ENCODE measurements at places on chromosomes 4 and X.

DNA sequence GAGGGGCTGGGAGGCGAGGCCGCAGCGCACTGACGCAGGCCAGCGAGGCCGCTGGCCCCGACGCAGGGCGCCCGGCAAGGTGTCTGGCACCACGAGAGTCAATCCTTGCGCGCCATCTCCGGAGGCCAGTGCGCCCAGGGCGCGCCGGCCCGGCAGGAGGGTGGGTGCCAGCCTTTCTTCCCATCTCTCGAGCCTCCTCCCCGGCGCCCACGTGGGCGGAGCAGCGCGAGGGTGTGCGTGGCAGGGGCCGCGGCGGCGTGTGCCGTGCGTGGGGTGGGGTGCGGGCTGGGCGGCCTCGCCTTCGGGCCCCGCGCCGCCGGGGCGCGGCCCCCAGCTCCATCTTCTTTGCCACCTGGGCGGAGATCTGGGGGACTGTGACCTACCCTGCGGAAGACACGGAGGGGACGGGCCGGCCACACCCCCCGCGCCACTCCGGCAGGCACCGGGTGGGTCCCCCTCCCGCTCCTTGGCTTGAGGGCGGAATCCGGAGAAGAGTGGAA, 877 bp downstream of the JAKMIP1 start:
- peak; percentile 63 for DNase-seq

DNA sequence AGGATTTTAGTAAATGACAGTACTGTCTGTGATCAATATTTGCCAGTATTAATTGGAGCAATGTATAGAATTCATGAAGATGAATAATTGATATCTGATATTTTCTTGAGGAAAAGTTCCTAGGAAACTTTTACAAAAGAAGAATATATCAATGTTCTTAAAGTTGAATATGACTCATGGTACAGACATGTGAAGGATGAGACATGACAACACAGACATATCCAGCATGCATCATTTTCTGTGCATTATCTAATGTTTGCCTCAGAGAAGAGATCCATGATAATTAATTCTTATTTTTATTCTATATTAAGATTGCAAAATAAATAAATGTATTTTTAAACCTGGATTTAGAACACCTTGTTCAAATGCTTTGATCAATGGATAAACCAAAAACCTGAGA, 452.9 kb upstream of the EPHA5 start:
- DNase-seq, result no peak

GRCh38 chrX:135087867-135088266, 32.5 kb downstream of the ETDB start:
- no peak for DNase-seq

DNA sequence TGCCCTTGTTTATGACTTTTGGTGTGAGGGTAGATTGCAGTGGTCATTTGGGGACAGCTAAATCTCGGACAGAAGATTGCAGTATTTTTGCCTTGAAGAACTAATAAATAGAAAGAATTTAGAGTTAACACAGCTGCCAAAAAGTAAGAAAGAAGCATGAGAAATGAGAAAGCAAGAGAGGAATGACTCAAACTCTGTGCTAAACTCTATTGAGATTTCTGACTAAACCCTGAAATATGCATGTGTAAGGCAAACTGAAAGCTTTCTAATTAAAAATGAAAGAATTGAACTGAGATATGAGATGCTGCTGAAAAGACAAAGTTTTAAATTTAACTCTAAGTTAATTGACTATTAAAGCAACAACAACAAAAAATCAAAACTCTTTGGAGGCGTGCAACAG, 791.3 kb downstream of the RAB28 start:
- no peak for DNase-seq

DNA sequence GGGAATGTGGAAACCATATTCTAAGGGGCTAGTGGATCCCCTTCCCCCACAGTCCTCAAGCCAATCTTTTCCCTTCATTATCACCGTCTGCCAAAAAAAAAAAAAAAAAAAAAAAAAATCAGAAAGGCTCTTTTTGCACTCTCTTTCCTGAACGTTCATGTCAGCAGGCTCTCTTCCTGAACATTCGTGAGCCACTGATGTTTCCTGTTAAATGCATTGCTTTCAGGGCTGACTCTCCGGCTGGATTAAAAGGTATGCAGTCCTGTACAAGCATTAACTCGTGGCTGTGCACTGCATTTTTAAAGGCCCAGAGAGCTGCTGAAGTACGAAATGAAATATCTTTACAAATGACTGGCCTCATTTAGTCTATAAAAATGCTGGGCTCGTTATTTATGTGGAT, 34.0 kb upstream of the TSPAN5 start:
- no peak for DNase-seq

DNA sequence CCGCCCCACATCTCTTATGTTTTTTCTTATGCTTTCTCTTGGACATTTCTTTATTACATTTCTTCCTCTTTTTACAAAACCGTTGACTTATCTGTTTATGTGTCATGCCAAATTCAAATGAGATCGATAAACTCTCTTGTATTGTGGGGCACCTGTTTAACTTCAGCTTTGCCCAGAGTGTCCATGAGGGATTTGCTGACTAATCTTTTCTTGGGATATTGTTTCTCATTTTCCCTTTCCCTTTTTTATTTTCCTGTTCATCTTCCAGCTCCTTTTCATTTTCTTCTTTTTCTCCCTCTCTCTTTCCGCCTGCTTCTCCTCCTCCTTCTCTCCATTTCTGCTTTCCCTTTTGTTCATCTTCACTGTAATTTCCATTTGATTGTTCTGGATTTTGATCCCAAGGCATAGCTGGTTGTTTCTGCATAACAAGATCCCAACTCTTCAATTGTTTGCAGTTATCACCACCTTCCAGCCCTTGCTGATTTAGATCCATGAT, 10.7 kb downstream of the TIMM8A start:
- no peak for DNase-seq

DNA sequence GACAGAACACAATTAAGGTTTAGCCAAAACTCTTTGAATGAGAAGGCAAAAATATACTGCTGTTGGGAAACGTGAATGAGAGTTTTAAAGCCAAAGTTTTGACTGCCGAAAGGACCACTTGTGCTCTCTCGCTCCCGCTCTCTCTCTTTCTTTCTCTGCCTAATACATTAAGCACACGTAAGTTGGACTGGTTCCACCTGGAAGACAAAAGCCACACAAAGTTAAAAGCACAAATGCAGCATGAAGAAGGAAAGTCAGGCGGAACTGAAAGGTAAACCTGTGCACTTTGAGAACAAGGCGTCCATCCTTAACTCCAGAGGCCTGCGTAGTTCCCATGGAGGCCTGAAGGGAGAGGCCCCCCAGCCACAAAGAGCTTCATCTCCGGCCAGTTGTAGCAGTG, 1.9 kb downstream of the DCAF12L2 start:
- no peak for DNase-seq

GRCh38 chr4:98932539-98932938, 3.6 kb upstream of the EIF4E start:
- DNase-seq, result no peak

DNA sequence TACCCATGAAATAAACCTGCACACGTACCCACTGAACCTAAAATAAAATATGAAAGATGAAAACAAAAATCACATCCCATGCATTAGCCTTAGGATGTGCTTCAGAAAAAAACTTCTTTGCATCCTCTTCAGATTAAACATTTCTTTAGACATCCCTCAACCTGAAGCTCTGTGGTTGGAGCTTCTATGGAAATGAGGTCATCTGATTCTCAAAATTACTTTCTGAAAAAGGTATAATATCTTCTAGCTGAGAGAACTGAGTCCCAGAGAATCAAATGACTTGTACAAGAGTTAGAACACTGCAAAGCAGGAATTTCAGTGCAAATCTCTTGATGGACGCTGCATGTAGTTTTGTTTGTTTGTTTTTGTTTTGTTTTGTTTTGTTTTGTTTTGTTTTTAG, 19.1 kb upstream of the ANTXR2 start:
- no peak for DNase-seq

GRCh38 chr4:145554691-145555090, 64.5 kb upstream of the MMAA start:
- no peak for DNase-seq

DNA sequence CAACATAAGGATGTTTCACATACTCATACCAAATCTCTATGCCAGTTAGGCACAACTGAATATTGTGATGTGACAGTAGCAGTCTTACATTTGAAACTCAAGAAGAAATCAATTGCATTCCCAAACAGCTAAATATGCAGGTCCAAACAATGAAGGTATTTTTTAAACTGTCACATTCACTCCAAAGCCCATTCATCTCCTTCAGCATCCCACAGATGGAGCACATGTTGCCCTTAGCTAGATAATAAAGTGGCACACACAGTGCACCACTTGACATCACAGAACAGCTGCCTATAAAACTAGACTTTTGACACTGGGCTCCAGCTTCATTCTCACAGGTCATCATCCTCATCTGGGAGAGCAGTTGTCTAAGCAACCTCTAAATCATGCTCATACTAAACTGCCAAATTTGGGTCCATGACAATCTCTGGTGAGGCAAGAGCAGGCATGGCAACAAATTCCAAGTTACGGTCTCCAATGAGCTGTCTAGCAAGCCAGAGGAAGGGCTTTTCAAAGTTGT, 26.2 kb upstream of the ARHGEF6 start:
- DNase-seq, result no peak

GRCh38 chr4:6972911-6973310, 63.3 kb downstream of the TBC1D14 start:
- DNase-seq, result no peak

- DNase-seq, result no peak
Observed at GRCh38 chrX:41445781-41446358, 1.3 kb upstream of the NYX start.

GRCh38 chr4:37438564-37439279, 194.2 kb downstream of the NWD2 start:
- no peak for DNase-seq

DNA sequence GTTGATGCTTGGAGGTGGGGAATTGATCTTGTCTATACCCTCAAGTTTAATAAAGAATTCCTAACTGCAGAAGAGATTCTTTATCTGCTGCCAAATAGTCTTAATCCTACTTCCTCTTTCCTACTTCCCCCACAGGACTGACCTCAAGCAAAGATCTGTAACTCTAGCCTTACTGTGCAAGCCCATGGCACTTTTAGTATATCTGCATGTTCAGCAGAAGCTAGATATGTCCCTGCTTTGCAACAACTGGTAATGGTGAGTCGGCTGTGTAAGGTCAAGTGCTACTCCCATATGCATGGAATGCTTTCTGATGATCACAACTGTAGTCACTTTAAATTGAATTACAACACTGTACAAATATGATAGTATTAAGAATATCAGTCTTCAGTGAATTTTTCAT, 26.3 kb upstream of the PDS5A start:
- DNase-seq, result no peak

GRCh38 chr4:172806841-172807240, 361.8 kb upstream of the GALNT7 start:
- DNase-seq, result no peak

DNA sequence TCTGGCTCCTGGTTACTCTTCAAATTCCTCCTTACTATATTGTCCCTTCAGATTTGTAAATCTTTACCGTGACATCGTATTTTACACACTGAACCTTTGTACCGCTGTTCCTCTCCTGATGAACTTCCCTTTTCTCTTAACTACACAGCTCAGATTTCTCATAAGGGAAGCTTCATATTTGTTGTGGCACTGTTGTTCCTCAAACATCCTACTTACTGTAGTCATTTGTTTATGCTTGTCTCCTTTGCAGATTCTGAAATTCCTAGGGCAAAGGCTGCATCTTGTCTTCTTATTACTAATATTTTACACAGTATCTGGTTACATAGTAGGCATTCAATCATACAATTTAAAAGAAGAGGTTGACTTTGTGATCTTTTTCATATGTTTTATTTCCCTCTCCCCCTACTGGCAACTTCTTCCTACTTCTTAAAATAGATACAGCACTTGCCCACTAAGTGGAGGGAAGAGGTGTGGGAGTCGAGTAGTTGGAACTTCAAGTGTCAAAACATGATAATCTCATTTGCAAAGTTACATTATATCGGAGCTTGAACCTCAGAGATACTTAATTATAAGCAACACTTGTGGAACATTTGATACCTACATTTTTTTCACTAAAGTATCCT, 50.0 kb downstream of the TET2 start:
- no peak for DNase-seq

GRCh38 chr4:2468456-2469191, at the start of gene RNF4:
Gene RNF4, plus strand, starts transcription at chr4:2469106. Its CDS starts 21,388 bp downstream, at chr4:2490494.
- DNase-seq, result peak; percentile 97

GRCh38 chr4:186148336-186148975, 42.9 kb upstream of the CYP4V2 start:
- DNase-seq, result no peak

GRCh38 chrX:99415470-99415869, 994.6 kb downstream of the PCDH19 start:
- DNase-seq, result no peak

GRCh38 chr4:10015140-10015753, 6.0 kb downstream of the SLC2A9 start:
- peak; percentile 46 for DNase-seq

DNA sequence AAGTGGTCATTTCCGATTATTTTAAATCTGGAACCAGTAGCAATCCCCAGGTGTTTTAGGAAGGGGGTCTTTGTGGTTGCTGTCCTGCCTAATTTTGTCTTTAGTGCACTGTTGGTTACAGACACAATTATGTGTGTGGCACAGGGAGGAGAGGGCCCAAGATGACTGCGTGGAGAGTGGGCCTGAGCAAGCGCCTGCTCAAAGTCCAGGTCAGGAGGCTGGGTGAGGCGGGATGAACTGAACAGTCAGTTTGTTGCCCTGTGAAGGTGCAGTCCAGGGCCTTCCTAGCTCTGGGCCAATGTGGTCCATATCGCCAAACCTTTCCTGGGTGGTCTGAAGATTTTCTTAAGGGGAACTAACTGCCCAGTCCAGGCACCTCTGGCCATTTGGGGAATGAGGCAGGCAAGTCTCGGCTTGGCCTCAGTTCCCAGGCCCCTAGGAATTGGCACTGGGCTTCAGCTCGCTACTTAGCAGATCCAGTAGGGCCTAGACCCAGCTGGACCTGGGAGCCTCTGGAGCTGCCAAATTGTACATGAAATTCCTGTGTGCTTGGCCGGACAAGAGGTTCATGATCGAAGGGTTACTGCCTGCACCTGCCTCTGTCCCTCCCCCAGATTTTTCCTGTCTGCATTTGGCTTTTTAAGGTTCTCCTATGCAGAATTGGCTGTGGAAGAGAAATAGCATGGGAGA, 47.6 kb downstream of the ANAPC4 start:
- no peak for DNase-seq

Data from D341Med (cell line).